ENCODE measurements at places on chromosomes 4 and X. TPM values are rescaled to one million over a fixed set of nuclear protein-coding genes. Genes with fewer than 3 reads are reported as not detected.

DNA sequence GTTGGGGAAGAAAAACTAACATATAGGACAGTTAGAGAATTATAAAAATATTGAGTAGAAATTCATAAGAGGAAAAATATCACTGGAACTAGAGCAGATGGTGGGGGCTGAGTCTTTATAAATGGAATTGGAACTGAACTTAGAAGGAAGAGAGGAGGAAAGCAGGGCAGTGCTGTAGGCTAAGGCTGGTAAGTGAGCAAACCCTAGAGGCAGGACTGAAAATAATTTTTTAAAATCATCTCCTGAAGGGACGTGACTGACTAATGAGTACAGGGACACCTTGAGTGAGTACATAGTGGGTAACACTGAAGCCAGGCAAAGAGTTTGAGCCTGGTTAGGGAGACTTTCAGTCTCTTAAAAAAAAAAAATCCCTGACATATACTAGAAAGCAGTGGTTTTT is 63.3 kb downstream of the GALNT7 start:
- DNase-seq, result no peak

Gene MPP1
- 168 TPM for total RNA-seq

Gene XK
- 3.0 TPM for total RNA-seq

Gene RHOH
- total RNA-seq, result 2.3 TPM

Gene ATOH1
- total RNA-seq, result not detected

- DNase-seq, result no peak
These were observed 535.5 kb downstream of the MID1IP1 start for GRCh38 chrX:39336671-39337311.

Gene FHIP1A
- 3.8 TPM for total RNA-seq

- no peak for DNase-seq
These were observed 603.9 kb downstream of the INPP4B start for GRCh38 chr4:142242156-142242555.

DNA sequence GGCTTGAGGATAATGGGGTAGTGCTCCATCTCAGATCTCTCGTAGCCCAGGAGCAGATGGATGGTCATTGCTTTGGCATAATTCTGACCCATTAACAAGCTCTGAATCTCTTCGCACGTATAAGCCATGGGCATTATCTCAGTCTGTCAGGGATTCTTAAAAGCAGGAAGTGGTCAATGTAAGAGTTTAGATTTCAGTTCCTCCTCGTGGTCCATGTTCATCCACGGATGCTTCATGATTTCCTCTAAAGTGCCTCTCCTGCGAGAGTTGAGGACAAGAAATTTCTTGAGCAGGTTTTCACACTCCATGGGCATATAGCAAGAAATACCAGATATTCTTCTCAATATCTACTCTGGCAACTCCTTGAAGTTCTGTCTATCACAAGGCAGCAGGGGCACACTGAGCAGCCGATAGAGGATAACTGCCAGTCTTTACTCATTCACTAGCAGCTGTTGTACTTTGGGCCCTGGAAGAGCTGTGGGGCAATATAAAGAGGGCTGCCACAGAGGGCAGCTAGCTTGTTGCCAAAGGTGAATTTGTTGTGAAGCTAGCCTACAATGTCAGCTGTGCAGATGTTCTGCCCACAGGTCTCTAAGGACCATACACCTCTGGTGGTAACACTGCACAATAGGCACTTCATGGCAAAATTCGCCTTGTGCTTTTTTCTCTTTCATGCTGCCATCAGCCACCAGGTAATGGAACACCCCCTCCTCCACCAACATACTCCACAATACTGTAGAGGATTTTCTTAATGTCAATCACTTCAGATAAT is 52.0 kb upstream of the WDR17 start:
- no peak for DNase-seq

GRCh38 chrX:85024044-85024443 is 20.4 kb downstream of the APOOL start:
- no peak for DNase-seq

Gene LNX1
- 3.0 TPM for total RNA-seq
